T-cell (primary cell): ENCODE measurements at places on chromosomes 7 and 10. TPM values are rescaled to one million over a fixed set of nuclear protein-coding genes. Genes with fewer than 3 reads are reported as not detected.

DNA sequence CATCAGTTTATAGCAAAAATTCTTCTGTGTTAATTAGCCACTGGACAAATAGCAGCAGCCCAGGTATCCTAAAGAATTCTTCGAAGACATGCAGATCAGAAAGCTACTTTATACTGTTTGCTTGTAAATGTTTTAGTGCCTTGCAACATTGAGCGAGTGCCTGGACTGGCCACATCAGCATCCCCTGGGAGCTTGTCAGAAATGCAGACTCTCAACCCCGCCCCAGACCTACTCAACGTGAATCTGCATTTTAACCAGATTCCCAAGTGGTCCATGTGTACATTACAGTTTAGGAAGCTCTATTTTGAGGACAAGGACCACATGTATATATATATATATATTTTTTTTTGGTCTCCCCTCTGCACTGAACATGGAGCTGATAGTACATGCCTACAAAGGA lies 18.5 kb upstream of the PLEKHS1 start:
- no peak for DNase-seq

DNA sequence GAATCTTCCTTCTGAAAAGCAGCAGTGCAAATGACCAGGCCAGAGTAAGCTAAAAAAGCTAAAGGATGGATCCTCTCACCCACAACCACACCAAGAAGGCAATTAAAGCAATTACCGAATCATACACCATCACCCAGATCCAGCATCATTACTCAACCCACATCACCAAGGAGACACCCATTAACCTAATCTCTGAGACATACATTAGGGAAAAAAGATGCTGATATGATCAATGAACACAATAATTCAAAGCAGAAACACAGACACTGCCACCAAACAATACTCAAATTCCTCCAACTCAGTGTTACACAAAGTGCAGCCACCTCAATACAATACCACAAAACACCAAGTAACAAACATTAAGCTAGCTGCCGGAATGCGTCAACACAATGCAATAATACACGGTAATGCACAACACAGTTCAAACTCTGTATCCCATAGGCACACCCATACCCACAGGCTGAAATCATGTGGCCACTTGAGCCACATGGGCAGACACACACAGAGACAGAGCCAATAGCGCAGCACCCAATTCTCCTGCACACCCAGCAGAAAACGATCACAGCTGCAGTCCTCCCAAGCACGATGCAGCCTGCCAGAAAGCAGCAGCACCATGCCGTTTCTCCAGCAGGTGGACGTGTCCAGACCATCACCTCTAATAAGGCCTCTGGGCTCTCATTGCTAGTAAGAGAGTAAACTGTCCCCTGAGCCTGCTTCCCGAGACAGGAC lies 21.5 kb downstream of the PAX2 start:
- no peak for DNase-seq

- no peak for DNase-seq
Observed at GRCh38 chr7:6162650-6163366, 109.6 kb downstream of the CYTH3 start.

DNA sequence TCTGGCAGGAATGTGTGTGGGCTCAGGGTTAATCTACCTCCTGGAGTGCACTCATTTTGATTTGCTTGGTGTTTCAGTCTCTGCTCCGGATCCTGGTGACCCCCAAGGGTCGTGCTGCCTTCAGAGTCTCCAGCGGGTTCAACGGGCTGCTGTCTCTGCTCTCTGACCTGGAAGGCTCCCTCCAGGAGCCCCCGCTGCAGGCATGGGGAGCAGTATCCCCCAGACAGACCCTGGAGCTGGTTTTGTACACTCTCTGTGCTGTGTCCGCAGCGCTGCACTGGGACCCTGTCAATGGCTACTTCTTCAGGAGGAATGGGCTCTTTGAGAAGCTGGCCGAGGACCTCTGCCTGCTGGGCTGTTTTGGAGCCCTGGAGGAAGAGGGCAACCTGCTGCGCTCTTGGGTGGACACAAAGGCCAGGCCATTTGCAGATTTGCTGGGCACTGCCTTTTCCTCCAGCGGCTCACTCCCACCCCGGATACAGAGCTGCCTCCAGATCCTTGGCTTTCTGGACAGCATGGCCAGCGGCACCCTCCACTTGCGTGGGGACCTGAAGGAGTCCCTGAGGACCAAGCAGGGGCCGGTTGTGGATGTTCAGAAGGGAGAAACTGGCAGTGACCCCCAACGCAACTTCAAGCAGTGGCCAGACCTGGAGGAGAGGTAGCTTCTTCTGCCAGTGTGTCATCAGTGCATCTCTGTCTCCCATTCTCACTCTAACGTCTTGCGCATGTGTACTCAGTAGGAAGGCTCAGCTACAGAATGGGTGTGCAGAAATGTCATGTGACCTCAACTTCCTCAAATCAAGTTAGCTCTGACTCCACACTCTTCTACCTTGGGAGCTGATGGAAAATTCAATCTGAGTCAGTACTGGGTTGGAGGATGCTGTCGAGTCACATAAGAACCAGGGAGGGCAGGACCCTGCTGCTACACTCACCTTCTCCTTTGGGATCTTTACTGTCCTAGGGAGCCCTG lies 58.5 kb downstream of the WDFY4 start:
- DNase-seq, result no peak

Gene NPC1L1
- total RNA-seq, result 0.10 TPM
